ENCODE measurements at places on chromosomes 11 and 22. TPM values are rescaled to one million over a fixed set of nuclear protein-coding genes. Genes with fewer than 3 reads are reported as not detected.
A peak's percentile ranks its signal among the peaks of the same experiment; 100 is the strongest.

GRCh38 chr22:29306835-29307595 lies 565 bp downstream of the GAS2L1 start:
- DNase-seq: no peak

DNA sequence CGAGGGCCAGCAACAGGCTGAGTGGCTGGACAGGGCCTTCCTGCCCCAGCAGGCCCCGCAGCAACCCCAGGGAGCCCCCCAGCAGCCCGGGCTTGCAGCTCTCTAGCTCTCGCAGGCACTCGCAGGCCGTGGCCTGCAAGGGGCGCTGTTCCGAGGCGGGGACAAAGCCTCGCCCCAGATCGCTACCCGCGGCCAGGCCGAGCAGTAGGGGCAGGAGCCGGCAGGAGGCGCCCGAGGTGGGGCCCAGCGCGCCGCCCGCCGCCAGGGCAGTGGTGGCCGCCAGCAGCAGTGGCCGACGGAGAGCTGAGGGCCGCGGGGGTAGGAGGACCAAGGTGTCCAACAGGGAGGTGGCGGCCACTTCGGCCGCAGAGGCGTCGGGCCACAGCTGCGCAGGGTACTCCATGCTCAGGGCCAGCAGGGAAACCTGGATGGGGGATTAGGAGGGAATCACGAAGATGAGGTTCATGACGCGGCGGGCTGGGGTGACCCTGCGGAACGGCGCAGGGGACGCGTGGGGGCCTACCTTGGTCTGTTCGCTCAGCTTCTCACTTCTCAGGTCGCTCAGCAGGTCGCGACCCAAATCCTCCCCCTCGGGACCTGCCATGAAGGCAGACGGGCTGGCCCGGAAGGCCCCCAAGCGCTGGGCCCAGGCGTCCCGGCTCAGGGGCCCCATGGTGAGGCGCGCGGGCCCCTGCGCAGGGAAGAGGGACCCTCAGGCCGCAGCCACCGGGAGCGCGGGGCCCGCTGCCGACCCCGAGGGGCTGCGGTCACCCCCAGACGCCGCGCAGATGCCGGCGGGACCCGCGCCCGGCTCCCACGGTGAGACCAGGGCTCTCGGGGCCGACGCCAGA lies 632 bp downstream of the AP5B1 start:
- DNase-seq: peak; percentile 38

SLC25A1 gene
- 162 TPM for total RNA-seq

DNA sequence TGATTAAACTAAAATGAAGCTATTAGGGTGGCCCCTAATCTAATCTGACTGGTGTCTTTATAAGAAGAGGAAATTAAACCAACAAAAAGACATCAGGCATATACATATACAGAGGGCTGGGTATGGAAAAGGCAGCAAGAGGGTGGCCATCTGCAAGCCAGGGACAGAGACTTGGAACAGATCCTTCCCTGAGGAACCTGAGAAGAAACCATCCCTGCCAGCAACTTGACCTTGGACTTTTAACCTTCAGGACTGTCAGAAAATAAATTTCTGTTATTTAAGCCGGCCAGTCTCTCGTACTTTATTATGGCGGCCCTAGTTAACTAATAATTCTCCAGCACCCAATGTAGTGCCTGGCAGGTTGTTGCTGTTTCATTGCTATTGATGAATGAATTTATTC lies 361.5 kb upstream of the PDGFD start:
- DNase-seq: no peak

Measured in Panc1 (cell line).